GM04503 (cell line): ENCODE measurements at places on chromosomes 16 and 17.

DNA sequence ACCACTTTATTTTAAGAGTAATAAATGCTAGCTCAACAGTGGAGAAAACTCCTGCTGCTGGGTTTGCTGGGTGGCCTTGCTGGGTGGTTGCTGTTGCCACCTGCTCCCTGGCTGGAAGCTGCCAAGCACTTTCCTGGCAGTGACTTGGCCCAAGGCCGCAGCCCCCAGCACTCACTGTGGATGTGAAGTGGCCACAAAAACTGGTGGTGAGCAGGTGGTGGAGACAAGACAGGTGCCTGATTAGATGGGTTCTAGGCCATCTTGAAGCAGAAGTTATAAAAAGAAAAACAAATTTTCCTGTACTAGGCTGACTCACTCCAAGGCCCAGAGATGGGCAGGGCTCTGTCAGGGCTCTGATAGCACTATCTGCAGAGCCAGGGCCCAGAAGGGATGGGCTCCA, 224.7 kb upstream of the NLRP1 start:
- no peak for DNase-seq

DNA sequence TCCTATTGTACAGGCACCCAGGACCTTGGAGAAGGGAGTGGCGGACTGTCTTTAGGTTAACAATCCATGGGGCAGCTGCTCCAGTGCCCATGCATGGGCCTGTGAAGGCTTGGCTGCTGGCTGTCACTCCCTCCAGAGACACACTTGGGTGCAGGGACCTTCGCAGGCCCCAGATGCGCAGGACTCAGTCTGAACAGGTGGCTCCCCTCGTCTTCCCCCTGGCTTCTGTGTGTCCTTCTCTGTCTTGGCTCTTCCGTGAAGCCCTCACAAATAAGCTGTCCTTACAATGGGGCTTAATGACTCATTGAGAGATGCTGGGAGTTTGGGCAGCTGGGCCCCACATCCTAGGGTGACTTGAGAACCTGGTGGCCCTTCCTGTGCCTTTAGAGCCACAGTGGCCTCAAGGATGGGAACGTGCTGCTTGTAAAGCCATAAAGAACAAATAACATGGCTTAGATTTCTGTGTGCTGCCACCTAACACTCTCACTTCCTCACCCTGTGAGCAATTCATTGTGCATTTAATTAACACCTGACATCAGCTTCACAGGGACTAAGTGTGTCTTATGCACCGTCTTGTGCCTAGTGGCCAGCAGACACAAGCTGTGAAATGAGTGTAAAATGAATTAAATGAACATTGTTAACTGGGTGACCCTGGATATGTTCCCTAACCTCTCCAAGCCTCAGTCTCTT, 340.7 kb downstream of the SNX29 start:
- DNase-seq: no peak

DNA sequence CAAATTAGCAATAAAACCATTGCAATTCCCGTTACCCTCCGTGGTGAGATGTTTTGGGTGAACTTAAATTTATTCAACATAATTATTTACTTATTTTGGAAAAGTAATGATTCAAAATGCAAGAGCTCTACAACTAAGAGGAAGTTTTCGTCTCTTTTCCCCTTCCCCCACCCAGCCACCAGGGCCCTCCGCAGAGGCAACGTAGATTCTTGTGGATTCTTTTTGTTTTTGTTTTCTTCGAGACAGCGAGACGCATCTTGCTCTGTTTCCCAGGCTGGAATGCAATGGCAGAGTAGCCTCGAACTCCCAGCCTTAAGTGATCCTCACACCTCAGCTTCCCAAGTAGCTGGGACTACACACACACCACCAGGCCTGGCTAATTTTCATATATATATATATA, 19.2 kb downstream of the CCDC40 start:
- no peak for DNase-seq

- no peak for DNase-seq
Observed at GRCh38 chr16:3171855-3172593, 16.0 kb upstream of the OR1F1 start.

DNA sequence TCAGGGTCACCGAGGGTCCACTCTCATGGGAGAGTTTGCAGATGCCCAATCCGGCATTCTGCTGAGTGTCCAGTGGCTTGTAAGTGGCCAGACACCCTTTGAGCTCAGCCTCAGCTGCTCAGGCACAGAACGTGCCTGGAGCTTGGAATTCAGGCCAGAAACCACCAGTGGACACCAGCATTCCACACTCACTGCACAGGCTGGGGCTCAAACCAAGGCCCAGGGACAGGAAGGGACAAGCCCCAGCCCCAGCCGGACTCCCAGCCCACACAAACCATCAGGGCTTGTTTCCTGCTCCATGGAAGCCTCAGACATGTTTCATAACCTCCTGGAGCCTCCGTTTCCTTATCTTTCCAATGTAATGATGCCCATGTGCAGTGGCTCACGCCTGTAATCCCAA, 5.0 kb upstream of the NPRL3 start:
- no peak for DNase-seq
